Stimulated activated CD4-positive, alpha-beta T cell treated with anti-CD3 and anti-CD28 coated beads, Interleukin-2, amount 100 ng/mL, for 4 hours (primary cell): ENCODE measurements at places on chromosomes 7 and 10.

DNA sequence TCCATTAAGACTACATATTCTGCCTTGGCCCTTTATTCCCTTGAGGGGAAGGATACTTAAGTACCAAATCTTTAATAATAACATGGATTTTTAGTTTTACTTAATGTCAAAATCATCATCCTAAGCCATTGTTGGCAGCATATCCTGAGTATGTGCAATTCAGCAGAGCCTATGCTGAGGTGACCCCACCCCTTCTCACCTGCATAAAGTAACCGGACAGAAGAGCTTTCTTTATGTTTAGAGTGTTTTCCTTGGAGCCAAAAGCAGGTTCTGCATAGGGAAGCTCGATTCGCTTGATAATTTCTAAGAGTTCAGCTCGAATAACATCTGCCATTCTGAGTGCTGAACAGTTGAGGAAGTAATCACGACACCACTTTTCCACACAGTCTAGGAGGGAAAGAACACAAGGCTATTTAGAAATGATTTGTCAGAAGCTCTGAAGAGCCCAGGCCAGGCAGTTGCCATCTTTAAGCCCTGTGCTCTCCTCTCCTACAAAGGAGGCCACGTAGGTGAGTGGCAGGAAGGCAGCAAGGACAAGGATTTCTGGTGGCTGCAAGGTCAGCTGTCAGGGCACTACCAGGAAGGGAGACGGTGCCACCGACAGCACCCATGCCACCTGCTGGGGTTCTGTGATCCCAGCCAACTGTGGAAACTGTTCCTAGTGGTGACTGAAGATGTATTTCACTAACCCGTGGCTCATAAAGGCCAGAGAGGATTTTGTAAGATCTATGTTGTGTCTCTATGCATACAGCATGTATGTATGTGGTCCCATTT is 15.6 kb downstream of the BCCIP start:
- no peak for DNase-seq

DNA sequence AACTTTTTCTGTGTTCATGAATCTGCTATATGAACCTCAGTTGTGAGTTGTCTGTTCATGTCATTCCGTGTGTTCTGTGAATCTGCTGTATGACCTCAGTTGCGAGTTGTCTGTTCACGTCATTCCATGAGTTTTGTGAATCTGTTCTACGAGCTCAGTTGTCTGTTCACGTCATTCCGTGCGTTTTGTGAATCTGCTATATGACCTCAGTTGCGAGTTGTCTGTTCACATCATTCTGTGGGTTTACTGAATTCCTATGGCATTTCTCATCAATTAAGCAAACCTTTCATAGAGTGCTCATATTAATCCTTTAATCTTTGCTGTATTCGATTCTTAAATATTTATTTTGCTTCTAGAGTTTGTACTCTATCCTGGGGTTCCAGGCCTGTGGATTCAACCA is 150.6 kb downstream of the DIP2C start:
- DNase-seq: no peak

- no peak for DNase-seq
Observed at GRCh38 chr7:115122388-115122787, 200.5 kb downstream of the MDFIC start.

DNA sequence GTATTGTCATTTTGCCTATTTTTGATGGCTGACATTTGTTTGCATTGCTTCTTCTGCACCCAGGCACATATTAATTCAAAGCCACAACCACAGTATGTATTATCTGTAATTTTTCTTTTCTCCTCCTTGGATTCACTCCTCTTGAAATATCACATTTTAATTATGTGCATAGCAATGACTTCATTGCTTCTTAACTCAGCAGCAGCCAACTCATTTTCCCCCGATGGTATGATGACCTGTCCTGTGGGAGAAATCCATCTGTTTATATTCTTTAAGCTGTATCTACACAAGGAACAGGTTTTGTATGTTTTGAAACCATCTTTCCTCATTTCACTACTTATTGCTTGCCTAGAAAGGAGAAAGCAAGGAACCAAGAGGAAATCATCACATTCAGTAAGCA is 588.8 kb downstream of the INHBA start:
- no peak for DNase-seq

DNA sequence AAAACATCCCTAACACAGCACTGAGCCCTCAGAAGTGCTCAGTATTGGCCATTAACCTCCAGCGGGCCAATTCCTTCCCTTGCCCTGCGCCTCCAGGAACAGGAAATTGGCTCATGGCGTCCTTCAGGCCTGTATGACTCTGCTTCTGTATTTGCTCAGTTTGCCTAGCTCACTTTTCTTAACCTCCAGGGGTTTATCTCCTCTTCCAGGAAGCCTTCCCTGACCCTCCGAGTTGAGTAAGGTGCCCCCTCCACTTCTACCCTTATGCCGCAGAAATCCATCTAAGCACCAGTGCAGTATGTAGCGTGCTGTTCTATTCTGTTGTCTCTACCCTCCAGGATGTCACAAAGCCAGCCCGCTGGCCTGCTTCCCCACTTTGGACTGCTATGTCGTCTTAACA is 1.1 kb upstream of the SFXN4 start:
- DNase-seq: no peak

DNA sequence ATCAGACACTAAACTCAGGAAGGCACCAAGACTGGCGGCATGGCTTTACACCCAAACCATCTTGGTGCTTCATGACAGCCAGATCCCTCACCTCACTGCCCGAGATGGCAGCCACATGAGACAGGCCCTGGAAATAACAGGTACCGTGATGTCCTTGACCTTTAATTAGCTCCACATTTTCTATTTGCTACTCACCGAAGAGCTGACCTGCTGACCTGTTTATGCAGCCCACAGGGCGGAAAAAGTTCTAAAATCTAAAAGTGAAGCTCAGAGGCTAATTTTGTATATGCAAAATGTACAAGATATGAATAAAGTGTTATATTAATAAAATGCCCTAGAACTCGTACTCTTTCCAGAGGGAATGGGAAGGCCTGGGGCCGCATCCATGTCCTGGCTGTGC is 51.6 kb upstream of the RASGEF1A start:
- no peak for DNase-seq

GRCh38 chr7:140564643-140565042 is 76.0 kb downstream of the DENND2A start:
- DNase-seq: no peak

DNA sequence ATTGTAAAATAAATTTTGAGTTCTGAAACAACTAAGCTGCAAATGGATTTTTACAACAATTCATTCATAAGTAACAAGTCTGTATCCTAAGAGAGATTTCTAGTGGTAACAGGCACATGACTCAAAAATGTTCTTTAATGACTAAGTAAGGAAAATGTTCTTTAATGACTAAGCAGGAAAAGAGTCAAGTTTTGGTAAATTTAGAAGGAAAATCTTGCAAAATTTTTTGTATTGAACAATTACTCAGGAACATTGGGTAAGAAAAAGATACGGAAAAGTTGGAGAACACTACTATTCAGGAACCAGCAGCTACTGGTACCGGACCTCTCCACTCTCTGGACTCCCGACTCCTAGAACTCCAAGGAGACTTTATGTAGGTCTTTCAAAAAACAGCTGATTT is 33.5 kb downstream of the HYCC1 start:
- no peak for DNase-seq

- no peak for DNase-seq
Observed at GRCh38 chr10:133214468-133215410, 15.3 kb upstream of the UTF1 start.

DNA sequence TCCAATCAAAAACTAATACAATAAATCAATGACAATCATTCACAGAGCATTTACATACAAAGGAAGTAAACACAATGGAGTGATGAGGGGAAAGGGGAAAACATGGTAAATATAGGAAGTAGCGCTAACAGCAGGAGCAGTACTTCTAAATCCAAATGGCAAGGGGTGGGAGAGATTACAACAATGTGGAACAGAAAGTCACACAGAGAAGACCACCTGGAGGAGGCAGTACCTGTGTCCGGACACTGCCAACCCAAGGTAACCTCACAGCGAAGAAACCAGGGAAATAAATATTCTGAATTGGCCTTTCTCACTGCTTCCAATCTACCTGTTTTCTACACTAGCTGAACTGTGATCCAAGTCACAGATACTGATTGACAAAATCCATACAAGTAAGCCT is 58.2 kb downstream of the ABI1 start:
- no peak for DNase-seq

GRCh38 chr10:86083206-86083605 is 283.4 kb downstream of the GRID1 start:
- no peak for DNase-seq

- DNase-seq: no peak
Observed at GRCh38 chr7:129824291-129825208, 128.2 kb downstream of the UBE2H start.

DNA sequence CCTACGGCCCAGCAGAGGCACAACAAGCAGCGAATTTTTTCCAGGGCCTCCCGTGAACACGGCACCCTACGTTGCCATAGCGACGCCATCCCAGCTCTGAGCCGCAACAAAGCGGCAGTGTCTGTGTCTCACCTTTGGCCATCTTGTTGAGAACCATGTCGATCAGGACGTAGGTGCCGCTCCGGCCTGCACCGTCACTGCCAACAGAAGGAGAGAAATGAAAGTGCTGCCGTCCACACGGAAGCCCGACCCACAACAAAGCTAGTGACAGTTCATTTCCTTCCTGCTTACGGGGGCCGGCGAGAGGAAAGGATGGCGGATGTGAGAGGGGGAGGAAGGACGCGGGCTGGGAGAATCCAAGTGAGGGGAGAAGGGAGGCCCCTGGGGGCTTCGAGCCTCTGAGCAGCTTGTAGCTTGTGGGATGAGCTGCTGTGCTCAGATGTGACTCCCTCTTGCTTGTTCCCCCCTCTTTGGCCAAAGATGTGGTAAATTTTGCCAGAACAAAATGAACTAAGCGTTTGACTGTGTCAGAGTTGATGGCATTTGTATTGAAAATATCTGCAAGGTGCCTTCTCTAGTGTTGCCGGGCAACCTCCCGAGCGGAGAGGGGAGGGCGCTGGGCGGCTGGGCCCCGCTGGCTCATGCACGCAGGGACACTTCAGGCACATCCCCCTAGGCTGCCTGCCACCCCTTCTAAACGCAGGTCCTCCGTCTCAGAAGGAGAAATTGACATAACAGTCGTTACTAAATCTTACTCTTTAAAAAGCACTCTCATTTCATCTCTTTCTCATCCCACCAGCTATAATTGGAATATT is 232.2 kb downstream of the DNAJB6 start:
- peak; percentile 32 for DNase-seq

- DNase-seq: no peak
Observed at GRCh38 chr10:104577861-104578521, 63.1 kb upstream of the SORCS3 start.

GRCh38 chr10:97131666-97132065 is 54.1 kb downstream of the SLIT1 start:
- no peak for DNase-seq

DNA sequence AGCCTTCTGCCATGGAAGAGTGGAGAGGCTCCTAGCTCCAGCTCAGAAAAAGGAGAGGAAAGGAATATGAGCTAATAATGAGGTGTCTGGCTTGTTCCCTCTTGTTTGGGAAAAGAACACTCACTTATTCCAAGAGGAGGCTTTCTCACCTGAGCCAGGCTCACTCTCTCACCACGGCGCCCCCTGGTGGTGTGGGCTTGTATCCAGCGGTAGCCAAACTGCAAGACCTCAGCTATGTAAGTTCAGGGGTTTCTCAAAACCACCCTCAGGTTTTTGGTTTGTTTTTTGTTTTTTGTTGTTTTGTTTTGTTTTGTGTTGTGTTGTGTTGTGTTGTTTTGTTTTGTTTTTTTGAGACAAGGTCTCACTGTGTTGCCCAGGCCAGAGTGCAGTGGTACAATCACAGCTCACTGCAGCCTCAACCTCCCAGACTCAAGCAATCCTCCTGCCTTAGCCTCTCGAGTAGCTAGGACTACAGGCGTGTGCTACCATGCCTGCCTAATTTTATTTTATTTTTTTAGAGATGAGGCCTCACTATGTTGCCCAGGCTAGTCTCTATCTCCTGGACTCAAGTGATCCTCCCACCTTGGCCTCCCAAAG is 124.0 kb downstream of the TMEM130 start:
- DNase-seq: peak; percentile 52

DNA sequence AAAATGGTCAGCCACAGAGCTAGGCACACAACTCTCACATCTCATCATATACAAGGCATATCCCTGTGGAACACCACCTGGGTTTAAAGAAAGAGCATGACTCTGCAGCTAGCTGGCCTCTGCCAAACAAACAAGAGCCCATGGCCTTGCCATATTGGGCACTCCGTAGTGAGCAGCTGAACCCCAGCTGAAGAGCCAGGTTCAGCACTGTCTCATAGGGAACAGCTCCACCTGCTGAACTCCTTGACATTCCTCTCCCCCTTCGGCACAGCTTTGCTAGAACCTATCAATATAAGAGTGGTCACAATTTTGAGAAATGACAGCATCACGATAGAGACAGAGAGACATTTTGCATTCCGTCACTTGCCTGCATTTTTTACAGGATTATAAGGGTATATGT is 20.0 kb downstream of the SORCS1 start:
- no peak for DNase-seq

DNA sequence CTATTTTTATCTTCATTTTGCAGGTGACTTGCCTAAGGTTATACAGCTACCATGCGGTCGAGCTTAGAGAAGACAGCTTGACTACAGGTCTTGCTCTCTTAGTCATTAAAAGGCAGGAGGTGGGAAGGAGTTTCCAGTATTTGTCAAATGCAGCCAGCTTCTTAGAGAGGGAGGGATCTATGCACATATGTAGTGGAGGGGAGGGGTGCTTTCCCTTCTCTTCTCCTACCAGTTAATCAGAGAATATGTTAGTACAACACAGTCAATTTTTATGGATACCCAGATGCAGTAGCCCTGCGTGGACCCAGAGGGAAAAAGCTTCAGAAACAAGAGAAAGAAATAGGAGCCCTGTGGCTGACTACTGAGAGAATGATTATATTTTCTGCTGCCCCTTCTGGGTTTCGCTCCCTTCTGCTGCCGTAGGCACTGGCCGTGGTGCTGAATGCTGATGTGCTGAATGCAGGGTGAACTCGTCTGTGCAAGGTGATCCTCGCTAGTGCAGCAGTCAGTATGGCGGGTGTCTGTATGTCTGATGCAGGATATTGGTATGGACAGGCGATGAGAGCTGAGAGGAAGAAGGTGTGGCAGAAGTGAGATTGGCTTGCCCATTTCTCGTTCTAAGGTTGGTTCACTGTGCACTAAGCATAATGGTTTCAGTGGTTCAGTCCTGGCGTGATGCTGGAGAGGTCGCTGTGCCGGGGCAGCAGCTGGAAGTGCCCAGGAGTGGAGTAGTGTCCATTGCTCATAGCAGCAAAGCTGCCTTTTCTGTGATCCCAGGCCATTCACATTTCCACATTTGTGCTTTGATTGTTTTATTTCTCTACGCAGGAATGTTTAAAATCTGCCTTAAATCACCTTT is 189.2 kb upstream of the PODXL start:
- DNase-seq: no peak

- no peak for DNase-seq
Observed at GRCh38 chr10:128921389-128922022, 545.5 kb upstream of the MGMT start.

- DNase-seq: no peak
Observed at GRCh38 chr10:65952086-65952485, 973.8 kb upstream of the LRRTM3 start.

GRCh38 chr7:150717814-150718420 is 1.5 kb downstream of the GIMAP1 start:
- DNase-seq: no peak
